ENCODE measurements at places on chromosomes 12 and 14. TPM values are rescaled to one million over a fixed set of nuclear protein-coding genes. Genes with fewer than 3 reads are reported as not detected.
A peak's percentile ranks its signal among the peaks of the same experiment; 100 is the strongest.

Gene KCNA5
- not detected for total RNA-seq

DNA sequence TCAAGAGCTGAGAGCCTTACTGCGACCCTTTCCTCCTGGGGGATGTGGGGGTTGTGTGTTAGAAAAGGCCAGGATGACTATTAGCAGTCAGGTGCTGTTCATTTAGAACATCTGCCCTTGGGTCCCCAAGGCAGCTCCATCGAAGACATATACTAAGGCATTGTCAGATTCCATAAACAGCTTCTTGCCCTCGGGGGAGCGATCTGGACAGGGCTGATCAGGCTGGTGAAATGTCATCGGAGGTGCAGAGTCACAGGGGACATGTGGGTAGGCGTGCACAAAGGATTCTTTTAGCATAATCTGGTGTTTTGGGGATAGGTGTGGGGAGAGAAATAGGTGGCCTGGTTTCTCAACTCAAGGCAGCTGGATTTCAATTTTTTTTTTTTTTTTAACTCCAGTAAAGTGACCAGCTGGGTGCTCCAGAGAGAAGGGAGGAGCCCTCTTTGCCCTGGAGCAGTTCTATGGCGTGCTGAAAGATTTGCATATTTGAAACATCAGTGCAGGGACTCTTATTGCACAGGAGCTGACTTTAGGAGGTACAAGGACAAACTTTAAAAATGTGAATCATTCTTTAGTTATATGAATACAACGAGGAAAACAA is 160.1 kb downstream of the SUDS3 start:
- DNase-seq = no peak

Gene OR6C6
- total RNA-seq = not detected

Gene RBMS2
- 83.2 TPM for total RNA-seq

- no peak for DNase-seq
Observed at GRCh38 chr14:54225457-54226060, 171.2 kb upstream of the CDKN3 start.

Gene FIGNL2
- not detected for total RNA-seq

- peak; percentile 96 for DNase-seq
Observed at GRCh38 chr12:94172973-94173372, 24.6 kb downstream of the PLXNC1 start.
